D341Med (cell line): ENCODE measurements at places on chromosomes 7 and 10.
A peak's percentile ranks its signal among the peaks of the same experiment; 100 is the strongest.

GRCh38 chr7:32522746-32523530 is 27.6 kb downstream of the AVL9 start:
- DNase-seq, result no peak

- DNase-seq, result no peak
Measured at GRCh38 chr7:134710854-134711624, 64.4 kb downstream of the BPGM start.

DNA sequence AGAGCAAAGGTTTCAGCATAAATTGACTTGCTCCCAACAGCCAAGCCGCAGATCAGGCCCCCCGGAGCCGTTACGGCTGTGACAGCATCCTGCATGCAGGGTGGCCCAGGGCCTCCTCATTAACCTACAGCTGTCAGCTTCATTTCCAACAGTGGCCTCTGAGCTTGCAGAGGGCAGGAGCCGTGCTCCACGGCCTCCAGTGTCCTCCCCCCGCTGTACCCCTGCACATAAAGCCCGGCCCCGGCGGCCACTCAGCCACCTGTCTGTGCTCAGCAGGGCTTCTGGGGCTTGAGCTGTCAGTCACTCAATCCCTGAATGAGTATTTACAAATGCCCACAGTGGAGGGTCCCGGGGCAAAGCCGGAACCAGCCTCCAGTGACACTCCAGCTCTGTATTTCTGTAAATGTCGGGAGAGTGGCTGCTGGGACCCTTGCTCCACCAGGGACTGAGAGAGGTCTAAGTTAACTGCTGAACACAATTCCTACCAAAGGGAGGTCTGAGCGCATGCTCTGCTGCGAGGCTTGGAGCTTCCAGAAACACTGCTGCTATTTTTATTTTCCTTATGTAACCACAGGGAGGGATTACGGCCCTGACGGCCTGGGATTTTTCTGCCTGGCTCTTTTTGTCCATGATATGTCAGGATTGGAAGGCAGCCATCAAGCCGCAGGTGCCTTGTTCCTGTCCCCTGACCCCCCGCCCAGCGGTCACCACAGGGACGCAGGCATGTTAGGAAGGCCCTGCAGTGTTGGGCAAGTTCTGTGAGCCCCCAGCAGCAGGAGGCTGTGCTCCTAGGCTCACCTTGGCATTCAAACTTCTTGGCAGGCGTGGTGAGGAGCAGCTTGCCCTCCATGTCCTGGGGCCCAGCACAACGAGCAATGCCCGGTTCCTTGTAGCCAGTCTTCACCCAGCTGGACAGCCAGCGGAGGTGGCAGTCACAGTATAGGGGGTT is 165.0 kb downstream of the SLIT1 start:
- no peak for DNase-seq

- DNase-seq, result no peak
Measured at GRCh38 chr7:39154815-39155214, 177.1 kb downstream of the POU6F2 start.

- no peak for DNase-seq
Measured at GRCh38 chr7:128899392-128899791, 11.1 kb downstream of the KCP start.

GRCh38 chr10:49113741-49114141 is 1.6 kb downstream of the VSTM4 start:
- no peak for DNase-seq

DNA sequence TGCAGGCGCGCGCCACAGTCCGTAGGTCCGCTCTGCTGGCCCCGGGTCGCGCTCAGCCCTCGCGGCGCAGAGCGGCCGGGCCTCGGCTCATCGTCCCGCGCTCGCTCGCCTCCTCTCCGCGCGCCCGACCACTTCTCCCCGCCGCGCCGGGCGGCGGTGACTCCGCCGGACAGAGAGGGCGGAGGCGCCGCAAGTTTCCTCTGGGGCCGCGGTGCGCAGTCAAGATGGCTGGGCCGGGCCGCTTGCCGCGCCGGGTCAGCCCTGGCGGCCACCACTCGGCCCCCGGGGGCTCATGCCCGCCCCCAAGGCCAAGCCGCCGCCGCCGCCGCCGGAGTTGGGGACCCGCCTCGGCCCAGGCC is 441 bp downstream of the FZD8 start:
- DNase-seq, result peak; percentile 58

- no peak for DNase-seq
Measured at GRCh38 chr10:87053111-87053510, 33.0 kb downstream of the FAM25A start.

DNA sequence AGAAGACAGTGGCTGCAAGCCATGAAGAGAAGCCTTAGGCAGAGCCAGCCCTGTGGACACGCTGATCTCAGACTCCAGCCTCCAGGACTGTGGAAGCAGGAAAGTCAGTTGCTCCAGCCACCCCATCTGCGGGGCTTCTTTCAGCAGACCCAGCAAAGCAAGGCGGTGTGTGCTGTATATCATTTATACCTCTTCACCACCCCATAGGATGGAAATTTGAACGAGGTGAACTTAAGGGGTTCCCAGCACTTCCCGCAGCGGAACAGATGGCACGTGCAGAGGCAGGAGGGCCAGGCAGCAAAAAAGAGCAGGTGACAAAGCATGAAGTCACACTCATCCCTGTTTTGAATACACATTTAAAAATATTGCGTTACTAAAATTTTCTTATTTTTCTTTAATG is 159.4 kb downstream of the ADARB2 start:
- no peak for DNase-seq

DNA sequence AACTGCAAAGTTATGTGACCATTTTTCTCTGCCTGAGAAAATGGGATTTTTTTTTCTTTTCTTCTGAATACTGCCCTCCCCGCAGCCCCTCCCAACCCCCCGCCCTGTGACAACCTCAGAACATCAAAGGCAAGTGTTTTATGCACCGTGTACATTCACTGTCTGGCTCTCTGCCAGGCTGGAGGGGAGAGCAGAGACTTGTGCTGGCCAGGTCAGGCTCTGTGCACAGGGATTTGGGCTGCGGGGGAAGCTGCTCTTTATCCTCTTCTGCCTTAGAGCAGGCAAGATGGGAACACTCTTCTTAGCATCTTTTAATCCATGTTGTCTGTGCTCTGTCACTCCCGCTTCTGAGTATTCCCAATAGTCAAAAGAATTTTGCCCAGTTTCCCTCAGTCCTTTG is 195.1 kb downstream of the CCSER2 start:
- no peak for DNase-seq

GRCh38 chr7:137036768-137037167 is 168.3 kb downstream of the CHRM2 start:
- DNase-seq, result no peak

DNA sequence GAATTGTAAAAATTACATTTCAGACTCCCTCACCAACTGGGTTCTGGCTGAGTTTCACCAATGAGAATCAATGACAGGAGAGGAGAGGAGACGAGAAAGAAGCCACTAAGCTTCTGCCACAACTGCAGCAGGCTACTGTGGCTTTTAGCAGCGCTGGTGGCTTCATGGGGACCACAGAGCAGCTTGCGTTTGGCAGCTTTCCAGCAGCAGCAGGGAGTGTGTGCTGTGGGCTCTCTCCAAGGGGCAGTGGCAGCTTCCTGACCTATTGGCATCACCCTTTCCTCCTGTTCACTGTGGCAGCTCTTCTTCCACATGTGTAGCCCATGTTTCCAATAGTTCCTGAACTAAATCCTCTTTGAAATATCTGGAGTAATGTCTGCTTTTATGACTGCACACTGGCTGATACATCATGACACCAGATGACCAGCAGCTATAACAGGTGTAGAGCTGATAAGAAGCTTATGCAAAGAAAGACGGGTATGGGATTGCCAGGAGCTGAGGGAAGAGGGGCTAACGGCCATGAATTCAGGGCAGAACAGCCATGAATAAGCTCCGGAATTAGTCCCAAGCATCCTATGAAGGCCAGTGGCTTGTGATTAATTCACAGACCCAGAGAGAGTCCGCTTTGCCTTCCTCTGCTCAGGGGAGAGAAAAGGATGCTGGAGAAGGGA is 46.8 kb downstream of the KCNH2 start:
- DNase-seq, result peak; percentile 72

DNA sequence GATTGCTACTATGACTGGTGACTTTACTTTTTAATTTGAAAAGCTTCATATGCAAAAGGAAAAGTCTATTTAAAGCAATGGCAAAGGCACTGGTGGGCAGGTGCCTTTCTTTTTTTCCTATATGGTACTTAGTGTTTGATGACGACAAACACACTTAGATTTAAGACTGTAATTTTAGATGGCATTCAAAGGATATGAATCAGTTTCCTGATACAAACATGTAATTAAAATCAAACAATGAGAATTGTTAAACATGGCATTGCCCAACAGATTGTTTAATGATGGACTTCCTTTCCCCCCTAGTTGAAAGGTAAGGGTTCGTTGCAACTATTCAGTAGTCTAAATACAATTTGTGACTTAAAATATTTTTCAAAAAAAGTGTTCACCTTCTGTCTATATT is 106.5 kb upstream of the SEMA3C start:
- no peak for DNase-seq

GRCh38 chr7:21773326-21773725 is 172.4 kb downstream of the CDCA7L start:
- no peak for DNase-seq

DNA sequence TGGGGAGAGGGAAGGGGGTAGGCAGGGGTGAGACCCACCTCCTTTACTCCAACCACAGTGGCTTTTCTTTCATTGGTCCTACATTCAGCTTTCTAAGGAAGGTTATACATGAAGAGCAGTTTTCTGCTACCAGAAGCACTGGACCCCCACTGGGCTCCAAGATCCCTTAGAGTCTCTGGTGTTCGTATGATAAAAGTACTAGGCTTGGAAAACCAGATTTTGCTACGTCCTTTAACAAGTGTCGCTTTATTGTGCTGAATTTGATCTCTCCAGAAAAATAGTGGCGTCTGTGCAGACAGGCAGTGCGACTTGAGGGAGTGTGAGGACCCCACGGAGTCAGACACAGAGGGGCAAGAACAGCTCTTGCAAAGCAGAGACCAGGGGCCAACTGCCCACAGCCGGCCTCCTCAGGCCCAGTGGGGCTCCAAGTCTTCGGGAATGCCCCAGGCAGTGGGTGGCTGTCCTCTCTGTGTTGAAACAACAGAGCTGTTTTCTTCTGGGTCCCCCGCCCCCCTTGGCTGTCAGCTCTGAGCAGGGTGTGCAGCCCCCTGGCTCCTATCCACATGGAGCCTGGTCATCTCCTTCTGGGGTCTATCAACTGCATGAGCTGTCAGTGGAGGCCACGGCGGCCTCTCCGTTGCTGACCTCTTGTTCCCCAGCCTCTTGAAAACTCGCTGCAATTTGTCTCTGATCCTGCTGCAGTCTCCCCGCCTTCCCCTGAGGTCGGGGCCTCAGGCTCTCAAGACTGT is 333.2 kb downstream of the RPS24 start:
- no peak for DNase-seq

GRCh38 chr10:106535304-106535953 is 629.1 kb downstream of the SORCS1 start:
- no peak for DNase-seq

DNA sequence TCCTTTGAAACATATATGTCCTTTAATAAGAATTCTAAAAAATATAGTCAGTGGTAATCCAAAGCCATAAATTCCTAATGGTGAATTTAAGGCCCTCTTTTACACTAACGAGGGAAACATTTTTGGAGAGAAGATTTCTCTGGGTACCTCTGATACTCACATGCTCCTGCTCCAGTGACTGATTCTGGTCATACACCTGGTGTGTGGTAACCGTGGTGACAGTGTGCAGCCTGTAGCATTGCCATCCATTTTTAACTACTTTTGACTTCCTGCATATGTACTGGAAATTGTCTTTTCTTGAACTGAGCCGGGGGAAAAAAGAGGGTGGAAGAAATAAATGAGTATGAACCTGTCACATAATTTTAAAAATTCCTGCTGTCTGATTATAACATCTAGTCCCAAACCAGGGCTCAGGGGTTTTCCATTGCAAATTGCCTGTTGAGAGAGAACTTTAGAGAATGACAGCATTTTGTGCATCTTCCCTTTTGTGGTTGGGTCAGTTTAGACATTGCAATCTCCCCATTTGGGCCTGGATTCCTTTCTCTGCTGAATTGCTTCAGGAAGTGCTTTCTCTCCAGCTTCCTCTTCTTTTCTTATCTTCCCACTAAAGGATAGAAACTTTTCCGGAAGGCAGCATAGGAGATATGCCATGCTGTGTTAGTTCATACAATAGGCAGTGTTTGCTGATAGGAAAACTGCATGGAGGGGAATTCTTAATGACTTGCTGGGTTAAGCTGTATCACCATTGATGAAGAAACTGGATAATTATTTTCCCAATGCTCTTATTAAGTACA is 125.5 kb downstream of the GRM3 start:
- no peak for DNase-seq

GRCh38 chr7:110868458-110868857 is 222.5 kb upstream of the LRRN3 start:
- no peak for DNase-seq

- DNase-seq, result no peak
Measured at GRCh38 chr7:83852136-83852535, 203.2 kb upstream of the SEMA3E start.

DNA sequence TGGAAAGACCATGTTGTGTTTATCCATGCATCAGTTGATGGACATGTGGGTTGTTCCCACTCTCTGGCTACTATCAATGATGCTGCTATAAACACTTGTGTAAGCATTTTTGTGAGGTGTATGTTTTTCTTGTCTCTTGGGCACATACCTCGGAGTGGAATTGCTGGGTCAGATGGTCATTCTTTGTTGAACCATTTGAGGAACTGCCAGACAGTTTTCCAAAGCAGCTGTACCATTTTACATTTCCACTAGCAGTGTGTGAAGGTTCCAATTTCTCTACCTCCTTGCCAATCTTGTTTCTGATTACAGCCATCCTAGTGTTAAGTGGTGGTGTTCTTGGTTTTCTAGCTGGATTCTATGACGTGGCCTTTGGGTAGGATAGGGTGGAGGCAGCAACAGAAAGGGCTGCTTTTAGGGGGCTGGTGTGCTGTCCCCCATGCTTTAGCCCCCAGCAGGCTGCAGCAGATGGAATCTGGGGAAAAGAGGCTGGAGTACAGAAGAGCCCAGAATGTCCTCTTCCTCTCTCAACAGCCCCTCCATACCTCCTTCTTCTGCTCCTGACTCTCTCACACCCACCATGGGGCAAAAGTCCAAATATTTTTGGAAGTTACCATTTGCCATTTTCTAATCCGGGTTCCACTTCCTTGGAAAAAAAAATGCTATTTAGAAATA is 352.7 kb downstream of the FRMD4A start:
- no peak for DNase-seq

DNA sequence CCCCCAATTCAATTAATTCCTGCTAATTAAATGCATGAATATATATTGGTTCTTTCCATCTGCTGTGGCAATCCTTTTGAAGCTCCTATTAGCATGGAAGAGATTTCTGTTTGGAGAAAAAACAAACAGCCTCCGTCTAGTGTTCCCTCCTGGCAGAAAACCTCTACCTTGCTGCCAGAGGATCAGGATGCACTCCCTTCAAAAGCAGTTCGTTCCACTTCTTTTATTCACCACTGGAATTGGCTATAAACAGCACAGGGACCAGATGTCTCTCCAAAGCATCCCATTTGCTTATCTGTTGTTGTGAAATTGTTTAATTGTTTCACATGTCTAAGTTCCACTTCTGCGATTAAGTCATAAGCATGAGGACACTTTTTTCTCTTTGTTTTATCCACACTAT is 77.8 kb upstream of the PTN start:
- DNase-seq, result peak; percentile 43

GRCh38 chr7:151381348-151382078 is 28.3 kb downstream of the WDR86 start:
- DNase-seq, result peak; percentile 67
